ENCODE measurements at places on chromosomes 4 and X.

DNA sequence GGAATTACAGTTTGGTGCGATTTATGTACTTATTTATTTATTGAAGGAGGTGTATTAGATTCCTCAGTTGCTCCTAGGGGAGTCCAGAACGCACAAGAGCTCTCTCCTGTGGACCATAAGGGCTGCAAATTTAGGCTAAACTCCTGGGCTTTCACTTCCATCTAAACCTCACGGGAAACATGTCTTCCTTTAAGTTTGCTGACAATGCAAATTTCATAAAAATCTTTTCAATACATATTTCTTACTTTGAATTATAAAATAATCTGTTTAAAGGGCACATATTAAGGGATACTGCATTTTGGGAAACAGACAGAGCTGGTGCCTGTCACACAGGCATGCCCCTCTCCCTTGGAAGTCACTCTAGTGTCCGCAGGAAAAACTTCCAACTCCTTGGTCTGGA is 438.0 kb upstream of the CPEB2 start:
- no peak for DNase-seq

- no peak for DNase-seq
Observed at GRCh38 chr4:140679576-140679975, 76.6 kb downstream of the TBC1D9 start.

GRCh38 chr4:139746431-139747171 is 81.0 kb downstream of the MGST2 start:
- DNase-seq: no peak

DNA sequence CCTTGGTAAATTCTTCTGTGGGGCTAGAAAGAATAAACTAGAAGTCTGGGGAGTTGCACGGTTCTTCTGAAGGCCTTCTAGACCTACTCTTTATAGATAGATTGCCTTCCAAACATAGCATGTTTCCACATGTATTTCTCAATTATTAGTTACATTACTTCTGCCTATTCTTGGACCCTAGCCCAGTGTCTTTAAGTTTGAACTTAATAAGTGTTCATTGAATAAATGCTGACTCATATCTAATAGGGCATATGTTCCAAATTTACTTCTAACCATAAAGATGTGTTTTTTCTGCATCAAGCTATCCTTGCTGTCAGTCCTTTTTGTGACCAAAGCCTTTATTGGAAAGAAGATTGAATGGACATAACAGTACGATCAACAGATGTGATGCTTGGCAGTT is 503.6 kb upstream of the ZFP42 start:
- no peak for DNase-seq

GRCh38 chrX:149527705-149528104 is 13.1 kb upstream of the EOLA1 start:
- no peak for DNase-seq

- no peak for DNase-seq
Observed at GRCh38 chrX:46569621-46570020, 3.9 kb upstream of the CHST7 start.

DNA sequence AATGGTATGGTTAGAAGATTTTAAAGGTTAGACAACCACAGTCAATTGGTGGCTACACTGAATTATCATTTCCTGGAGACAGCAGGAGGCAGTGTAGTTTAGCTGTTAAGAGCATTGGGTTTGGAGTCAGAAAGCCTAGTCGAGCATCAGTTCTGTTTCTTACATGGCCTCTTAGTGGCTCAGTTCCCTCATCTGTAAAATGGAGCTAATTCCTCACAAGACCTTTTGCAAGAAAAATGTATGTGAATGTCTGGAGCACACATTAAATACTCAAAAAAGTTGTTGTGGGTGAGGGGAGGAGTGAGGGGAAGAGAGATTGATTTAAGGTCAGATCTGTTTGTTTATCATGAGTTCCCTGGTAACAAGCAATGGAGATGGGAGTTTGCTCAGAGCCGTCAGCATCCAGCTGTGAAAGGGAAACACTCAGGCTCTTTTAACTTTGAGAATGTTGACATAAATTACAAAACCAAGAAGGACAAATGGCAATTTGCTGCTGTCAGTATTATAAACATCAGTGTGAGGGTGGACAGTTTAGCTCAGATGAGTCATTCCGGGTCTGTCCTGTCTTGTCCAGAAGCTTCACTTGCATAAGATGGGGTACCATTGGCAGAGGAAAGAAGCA is 98.2 kb upstream of the PGRMC2 start:
- DNase-seq: no peak

DNA sequence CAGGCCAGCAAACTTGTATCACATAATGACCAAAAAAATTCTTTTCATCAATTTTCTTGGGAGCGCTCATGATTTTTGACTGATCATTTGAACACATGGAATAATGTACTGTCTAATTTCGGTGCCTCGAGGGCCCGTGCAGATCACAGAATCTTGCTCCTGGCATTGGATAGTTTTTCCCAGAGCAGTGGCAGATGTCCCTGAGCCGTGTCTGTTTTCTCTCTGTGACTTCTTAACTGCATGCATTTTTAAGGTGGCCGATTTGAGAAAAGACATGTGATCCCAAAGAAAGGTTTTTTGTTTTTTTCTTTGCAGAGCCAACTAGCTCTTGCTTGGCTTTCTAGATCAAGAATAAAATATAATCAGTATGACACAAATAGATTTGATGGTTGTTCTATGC is 19.7 kb downstream of the GPRIN3 start:
- no peak for DNase-seq

- DNase-seq: no peak
Observed at GRCh38 chr4:187491286-187491685, 504.3 kb upstream of the ZFP42 start.

DNA sequence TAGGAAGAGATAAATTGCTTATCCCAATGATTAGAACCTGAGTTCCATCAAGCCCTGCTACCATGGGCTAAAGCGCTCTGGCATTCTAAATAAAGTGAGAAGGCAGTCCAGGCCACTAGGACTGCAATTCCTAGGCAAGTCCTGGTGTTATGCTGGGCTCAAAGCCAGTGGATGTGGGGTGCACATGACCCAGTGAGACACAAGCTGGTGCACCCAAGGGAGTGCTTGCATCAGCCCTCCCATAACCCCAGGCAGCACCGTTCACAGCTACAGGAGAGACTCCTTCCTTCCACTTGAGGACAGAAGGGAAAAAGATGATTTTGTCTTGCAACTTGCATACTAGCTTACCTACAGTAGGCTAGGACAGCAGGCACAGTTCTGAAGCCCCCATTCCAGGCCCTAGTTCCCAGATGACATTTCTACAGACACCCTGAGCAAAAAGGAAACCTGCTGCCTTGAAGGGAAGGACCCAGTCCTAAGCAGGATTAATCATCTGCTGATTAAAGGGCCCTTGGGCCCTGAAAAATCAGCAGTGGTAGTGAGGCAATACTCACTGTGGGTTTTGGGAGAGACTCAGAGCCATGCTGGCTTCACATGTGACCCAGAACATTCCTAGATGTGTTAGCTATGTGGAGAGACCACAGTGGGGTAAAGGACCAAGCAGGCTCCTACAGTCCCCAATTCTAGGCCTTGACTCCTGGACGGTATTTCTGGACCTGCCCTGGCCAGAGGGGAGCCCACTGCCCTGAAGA is 77.8 kb downstream of the KLHL13 start:
- no peak for DNase-seq
